A375 (cell line): ENCODE measurements at places on chromosomes 6 and 20. TPM values are rescaled to one million over a fixed set of nuclear protein-coding genes. Genes with fewer than 3 reads are reported as not detected.

Gene HRH3
- total RNA-seq: not detected in 2 replicates

Gene UBD
- 0.40 and 1.4 TPM in 2 replicates for total RNA-seq

Gene DNMT3B
- 2.8 and 4.1 TPM in 2 replicates for total RNA-seq

Gene CNR1
- total RNA-seq: 4.6 and 5.1 TPM in 2 replicates

Gene DUSP15
- 1.5 and 3.1 TPM in 2 replicates for total RNA-seq

Gene WFDC10B
- total RNA-seq: not detected in 2 replicates

Gene ARMC12
- 0.34 and 1.2 TPM in 2 replicates for total RNA-seq

Gene TMEM74B
- total RNA-seq: 0.37 TPM in 1 of 2 replicates, not detected in the other

Gene RSPH9
- total RNA-seq: not detected in 2 replicates

Gene NNAT
- total RNA-seq: not detected in 2 replicates

Gene BTN1A1
- not detected in 2 replicates for total RNA-seq

Gene VGLL2
- 0.58 and 0.94 TPM in 2 replicates for total RNA-seq

Gene CTSZ
- 246 and 254 TPM in 2 replicates for total RNA-seq

Gene NR2E1
- 0.05 TPM in 1 of 2 replicates, not detected in the other for total RNA-seq

Gene RNF182
- 4.3 and 5.2 TPM in 2 replicates for total RNA-seq

Gene TREM1
- 0.15 and 0.88 TPM in 2 replicates for total RNA-seq

Gene BMP2
- total RNA-seq: 13.4 and 15.8 TPM in 2 replicates

Gene CLPSL2
- total RNA-seq: not detected in 2 replicates

Gene DLK2
- total RNA-seq: 4.9 and 7.1 TPM in 2 replicates

Gene SRMS
- total RNA-seq: not detected in 2 replicates

Gene HDGFL1
- total RNA-seq: not detected in 2 replicates

Gene TRAPPC3L
- not detected in 2 replicates for total RNA-seq

Gene AGER
- total RNA-seq: 0.64 and 2.6 TPM in 2 replicates

Gene LYRM2
- total RNA-seq: 8.6 and 15.3 TPM in 2 replicates

Gene COL12A1
- 24.8 and 27.5 TPM in 2 replicates for total RNA-seq

Gene MGME1
- total RNA-seq: 17.9 and 19.8 TPM in 2 replicates

Gene SASH1
- total RNA-seq: 21.7 and 29.0 TPM in 2 replicates

Gene SNPH
- 4.3 and 5.6 TPM in 2 replicates for total RNA-seq

Gene TRIM10
- total RNA-seq: not detected in 2 replicates

Gene PBOV1
- total RNA-seq: not detected in 2 replicates
